ENCODE measurements at places on chromosomes 7 and 10. TPM values are rescaled to one million over a fixed set of nuclear protein-coding genes. Genes with fewer than 3 reads are reported as not detected.

- no peak for DNase-seq
Measured at GRCh38 chr10:97159646-97160305, 26.0 kb downstream of the SLIT1 start.

DNA sequence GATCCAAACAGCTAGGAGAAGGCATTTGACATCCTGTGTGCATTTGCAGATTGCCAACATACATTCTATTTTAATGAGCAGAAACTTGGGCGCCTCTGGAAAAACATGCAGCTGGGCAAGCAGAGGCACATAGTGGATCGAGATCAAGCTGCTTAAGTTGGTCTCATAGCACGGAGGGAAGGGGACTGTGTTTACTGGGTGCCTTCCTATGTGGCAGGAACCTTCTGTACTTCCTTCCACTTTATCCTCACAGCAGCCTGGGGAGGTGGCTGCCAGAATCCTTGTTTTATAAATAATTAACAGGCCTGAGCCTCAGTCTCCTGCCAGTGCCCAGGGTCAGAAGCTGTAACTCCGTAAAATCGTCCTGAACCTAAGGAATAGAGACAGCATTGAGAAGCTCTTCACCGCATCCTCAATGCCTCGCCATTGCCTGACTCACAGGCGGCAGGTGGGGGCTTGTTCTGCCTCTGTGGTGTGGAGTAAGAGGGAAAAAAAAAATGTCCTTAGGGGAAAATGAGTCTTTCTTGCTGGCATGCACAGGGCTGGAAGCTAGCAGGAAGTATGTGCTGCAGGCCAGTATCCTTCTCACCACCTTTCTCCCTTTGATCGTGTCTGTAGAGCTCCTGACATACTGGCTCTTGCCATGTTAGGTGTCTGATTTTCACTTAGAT is 6.2 kb downstream of the VWA2 start:
- DNase-seq = no peak

DNA sequence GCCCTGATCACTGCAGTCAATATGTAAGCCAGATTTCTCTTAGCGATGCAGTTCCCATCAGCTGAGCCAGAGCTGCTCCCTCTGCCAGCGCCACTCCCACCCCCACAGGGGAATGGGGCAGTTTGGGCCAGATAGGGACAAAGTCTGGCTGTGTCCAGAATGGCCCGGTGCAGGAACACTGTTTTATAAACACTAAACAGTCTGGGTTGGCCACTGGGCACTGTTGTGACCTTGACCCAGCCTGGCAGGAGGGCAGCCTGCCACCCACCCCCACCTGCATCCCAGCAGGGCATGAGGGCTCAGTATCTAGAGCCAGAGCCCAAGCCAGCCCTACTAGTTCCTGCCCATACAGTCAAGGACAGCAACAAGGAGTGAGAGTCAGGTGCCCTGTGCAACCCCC is 1.3 kb downstream of the OGDHL start:
- no peak for DNase-seq

GRCh38 chr7:42511027-42511426 is 274.0 kb upstream of the GLI3 start:
- no peak for DNase-seq

GRCh38 chr10:15478429-15478828 is 107.3 kb upstream of the FAM171A1 start:
- DNase-seq = no peak

DNA sequence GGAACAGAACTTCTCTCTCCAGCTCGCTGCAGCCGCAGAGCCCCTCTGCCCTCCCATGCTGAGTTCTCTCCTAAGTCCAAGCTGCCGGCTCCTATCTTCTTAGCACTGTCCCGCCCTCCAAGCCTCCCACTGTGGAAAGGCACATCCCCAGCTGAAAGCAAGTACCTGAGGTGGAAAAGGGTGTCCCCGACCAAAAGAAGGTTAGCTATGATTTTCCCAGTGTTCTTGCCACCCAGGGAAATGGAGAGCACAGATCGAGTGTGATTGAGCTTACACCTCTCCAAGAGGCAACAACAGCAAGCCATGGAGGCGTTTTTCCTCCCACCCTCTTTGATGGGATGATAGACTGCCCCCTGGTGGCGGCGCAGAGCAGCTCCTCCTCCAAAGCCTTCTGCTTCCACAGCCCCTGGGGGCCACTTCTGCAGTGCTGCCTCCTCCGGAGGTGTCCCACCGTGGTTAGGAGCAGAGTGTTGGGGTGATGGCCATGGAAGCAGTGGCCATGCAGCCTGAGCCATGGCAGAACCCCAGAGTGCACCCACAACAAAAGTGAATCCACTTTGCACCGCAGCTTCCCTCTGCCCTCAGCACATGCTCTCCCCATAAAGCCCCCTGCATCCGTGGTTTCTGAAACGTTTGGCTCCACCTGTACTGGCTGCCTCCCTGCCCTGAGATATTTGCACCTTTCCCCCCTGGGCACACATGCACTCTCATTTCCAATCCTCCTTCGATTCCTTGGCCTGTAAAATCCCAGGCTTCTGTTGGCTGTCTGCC is 143.1 kb upstream of the STK17A start:
- peak; percentile 46 for DNase-seq

DNA sequence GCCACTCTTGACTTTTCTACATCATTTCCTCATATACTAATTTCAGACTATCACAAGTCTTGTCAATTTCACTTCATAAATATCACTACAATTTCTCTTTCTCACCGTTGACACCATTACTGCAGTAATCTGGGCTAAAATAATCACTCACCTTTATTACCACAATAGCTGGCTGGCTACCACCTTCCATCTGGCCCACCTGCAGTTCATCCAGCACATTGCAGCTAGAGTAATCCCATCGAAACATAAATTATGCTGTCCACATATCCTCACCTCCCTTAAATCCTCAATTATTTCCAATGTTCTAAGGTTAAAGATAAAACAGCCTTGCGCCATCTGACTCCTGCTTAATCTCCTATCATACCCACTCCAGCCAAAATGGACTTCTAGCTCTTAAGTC is 16.0 kb downstream of the DGKB start:
- DNase-seq = no peak

TAS2R41 gene
- total RNA-seq = not detected

PALD1 gene
- total RNA-seq = 2.6 TPM

All from activated T-cell treated with anti-CD3 and anti-CD28 coated beads, Interleukin-2, amount 50 U/mL, for 4 hours (primary cell).